ENCODE measurements at places on chromosomes 5 and 9. TPM values are rescaled to one million over a fixed set of nuclear protein-coding genes. Genes with fewer than 3 reads are reported as not detected.

Gene CACFD1
- total RNA-seq = 19.1 TPM

GRCh38 chr5:144072518-144072927, 97.9 kb downstream of the YIPF5 start:
- DNase-seq = no peak
- no peaks in the 10 kb centered on the region for H3K27me3 ChIP-seq
- no peak overlapping the region for H3K4me3 ChIP-seq
- H3K4me1 ChIP-seq = no peaks in the 10 kb centered on the region
- H3K27ac ChIP-seq = no peak overlapping the region
- H3K36me3 ChIP-seq = no peaks in the 10 kb centered on the region

Gene IFNA21
- total RNA-seq = not detected

GRCh38 chr5:138605254-138605972, 30.2 kb upstream of the HSPA9 start:
- no peaks in the 10 kb centered on the region for H3K27me3 ChIP-seq
- peaks cover 10% of the 10 kb centered on the region for H3K4me1 ChIP-seq
- no peak for DNase-seq

Gene SLC34A3
- total RNA-seq = not detected

Gene CNTLN
- 13.1 TPM for total RNA-seq

GRCh38 chr9:134222018-134222573, 57.7 kb upstream of the RNU6ATAC start:
- no peak overlapping the region for H3K27ac ChIP-seq
- no peaks in the 10 kb centered on the region for H3K27me3 ChIP-seq
- H3K36me3 ChIP-seq = no peaks in the 10 kb centered on the region

GRCh38 chr5:154189256-154189818, 1.2 kb upstream of the GALNT10 start:
- H3K27me3 ChIP-seq = no peaks in the 10 kb centered on the region
- peak; percentile 30 for DNase-seq
- H3K4me1 ChIP-seq = peaks cover 5% of the 10 kb centered on the region
- peak overlapping the region; percentile 96 for H3K4me3 ChIP-seq

GRCh38 chr5:53895091-53895683, 334.7 kb downstream of the NDUFS4 start:
- H3K36me3 ChIP-seq = no peaks in the 10 kb centered on the region
- no peak overlapping the region for H3K4me3 ChIP-seq
- H3K27me3 ChIP-seq = no peaks in the 10 kb centered on the region
- H3K27ac ChIP-seq = no peak overlapping the region
- peaks cover 2% of the 10 kb centered on the region for H3K4me1 ChIP-seq

GRCh38 chr5:124867137-124867704, 120.8 kb upstream of the ZNF608 start:
- no peaks in the 10 kb centered on the region for H3K4me1 ChIP-seq
- no peak overlapping the region for H3K4me3 ChIP-seq
- H3K27ac ChIP-seq = no peak overlapping the region
- no peaks in the 10 kb centered on the region for H3K27me3 ChIP-seq

Gene CDC26
- total RNA-seq = 24.2 TPM
